HFFc6 (cell line): ENCODE measurements at places on chromosomes 7 and 10.

DNA sequence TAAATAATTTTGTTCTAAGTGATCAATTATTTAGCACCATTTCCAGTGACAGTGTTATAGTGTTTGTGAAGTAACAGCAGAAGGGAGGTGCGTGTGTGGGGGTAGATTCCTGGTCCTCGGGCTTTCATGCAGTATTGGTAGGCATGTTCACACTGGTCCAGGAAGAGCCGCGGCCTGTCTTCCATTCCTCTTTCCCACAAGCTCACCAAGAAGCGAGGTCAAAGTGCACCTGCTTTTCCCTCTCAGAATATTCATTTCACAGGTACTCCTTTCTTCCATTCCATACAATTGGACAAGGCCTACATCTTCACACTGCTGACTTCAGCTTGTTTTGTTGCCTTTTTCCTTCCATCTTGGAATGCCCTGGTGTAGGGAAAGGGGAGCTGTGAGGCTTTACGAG lies 151.8 kb upstream of the CELF2 start:
- no peak for DNase-seq

DNA sequence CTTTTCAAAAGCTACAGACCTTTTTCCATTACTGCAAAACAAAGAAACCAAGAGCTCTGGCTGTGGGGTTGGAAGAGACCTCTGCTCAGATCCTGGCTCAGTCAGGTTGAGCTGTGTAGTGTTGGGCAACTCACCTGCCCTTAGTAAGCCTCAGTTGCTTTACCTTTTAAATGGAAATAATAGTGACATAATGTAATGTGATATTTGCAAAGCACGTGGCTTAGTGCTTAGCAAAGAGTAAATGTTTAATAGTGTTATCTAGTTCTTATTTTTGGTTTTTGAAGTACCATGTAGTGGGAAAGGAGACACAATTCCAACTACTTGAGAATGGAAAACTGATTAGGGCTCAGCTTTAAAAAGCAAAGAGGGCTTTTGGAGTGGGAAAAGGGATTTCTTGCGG lies 100.2 kb downstream of the SVIL start:
- DNase-seq: no peak

DNA sequence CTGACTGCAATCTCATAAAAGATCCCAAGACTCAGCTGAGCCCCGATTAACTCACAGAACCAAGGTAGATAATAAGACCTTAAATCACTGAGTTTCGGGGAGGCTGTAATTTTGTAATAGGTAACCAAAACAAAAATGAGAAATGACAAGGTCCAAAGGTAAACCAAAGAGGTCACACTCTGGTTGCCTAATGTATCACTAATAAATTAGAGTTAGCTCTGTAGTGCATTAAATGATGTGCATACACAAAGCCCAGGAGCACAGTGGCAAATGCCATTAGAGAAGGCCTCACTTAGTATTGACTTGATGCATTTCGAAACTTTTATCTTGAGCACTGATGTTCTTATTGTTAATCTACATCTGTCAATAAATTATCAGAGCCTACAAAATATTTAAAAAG lies 237.7 kb upstream of the CCDC6 start:
- DNase-seq: no peak

DNA sequence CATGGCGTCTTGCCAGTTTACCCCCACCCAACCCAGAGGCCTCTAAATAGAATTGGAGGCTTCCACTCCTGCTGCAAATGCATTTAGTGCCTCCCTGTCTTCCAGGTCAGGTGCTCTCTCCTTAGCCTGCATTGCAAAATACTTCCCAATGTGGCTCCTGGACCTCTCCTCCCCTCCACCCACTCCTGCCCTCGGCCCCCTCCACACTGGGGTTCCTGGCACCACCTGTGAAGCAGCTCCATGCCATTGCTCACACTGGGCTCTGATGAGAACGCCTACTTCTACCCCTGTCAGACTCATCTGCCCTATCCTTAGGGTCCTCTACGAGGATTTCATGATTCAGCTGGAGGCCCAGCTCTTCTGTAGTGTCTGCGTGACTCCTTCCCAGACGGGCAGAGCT lies 37.4 kb downstream of the C10orf120 start:
- no peak for DNase-seq
